ENCODE measurements at places on chromosomes 13 and 19. TPM values are rescaled to one million over a fixed set of nuclear protein-coding genes. Genes with fewer than 3 reads are reported as not detected.

DNA sequence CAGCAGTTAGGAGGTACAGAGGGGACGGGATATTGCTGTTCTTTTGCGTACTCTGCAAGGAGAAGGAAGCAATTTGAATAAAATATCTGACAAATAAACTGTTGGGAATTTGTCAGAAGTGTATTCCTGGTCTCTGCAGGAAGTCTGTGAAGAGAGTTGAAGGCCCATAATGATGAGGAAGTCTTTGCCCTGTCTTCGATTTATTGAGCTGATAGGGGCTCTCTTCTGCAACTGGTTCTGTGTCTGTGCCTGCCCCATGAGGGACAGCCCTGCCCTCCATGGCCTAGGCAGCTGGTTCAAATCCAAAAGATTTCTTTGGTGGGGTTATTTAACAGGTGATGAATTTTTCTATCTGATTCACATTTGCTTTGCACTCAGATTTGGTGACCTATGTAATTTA lies 339.7 kb upstream of the EDNRB start:
- no peak for DNase-seq

DNA sequence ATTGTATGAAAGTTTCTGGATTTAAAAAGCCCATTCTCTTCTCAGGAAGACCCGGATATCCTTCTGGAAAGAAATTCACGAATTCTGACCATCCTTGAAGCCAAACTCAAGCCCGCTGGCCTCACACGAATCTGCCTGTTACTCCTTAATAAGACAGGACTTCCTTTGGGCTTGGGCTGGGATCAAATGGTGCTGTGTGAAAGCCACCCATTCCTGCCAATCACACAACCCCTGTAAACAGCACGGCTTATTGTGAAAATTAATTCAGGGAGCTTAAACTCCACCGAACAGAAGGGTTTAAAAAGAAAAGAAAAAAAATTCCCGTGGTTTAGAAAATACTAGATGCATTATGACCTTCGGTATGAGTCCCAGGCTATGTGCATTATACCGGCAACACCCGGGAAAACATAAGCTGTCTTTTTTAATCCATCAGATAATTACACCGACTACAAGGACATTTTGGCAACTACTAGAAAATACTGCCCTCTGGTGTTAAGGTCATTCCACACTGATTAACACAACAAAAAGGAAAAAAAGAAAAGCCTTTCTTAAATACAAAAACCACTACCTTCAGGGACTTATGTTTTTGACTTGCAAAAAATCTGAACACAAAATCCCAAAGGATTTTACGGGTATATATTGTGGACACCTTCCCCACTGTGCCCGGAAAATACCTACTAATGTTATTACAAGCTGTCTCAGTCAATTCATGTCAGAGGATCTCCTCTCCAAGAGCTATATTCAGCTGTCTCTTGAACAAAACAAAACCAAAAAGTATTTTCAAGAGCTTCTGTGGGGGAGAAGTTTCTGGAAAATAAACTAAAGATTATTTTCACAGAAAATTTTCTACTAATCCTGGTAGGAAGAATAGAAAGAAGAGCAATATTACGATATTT lies 76.0 kb upstream of the LSM14A start:
- no peak for DNase-seq

DNA sequence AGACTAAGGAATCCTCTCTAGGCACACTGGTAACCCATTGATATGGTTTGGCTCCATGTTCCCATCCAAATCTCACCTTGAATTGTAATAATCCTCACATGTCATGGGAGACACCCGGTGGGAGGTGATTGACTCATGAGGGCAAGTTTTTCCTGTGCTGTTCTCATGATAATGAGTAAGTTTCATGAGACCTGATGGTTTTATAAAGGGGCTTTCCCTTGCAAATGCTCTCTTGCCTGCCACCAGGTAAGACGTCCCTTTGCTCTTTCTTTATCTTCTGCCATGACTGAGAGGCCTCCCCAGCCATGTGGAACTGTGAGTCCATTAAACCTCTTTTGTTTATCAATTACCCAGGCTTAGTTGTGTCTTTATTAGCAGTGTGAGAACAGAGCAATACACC lies 81.4 kb upstream of the GPC6 start:
- no peak for DNase-seq

DNA sequence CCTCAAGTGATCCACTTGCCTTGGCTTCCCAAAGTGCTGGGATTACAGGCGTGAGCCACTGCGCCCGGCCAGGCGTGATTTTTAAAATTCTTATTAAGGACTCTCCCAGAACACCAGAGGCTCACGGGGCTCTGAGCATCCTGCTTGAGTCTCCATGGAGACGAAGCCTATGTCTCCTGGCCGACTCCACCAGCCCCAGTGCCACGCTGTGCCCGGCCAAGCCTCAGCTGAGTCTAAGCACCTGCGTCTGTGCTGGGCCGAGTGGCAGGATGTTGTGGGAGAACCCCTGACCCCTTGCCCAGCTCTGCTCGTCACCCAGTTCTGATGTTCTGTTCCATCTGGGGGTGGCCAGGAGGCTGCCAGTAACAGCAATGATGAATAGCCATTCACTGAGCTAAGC lies 3.9 kb upstream of the CELF5 start:
- no peak for DNase-seq

DNA sequence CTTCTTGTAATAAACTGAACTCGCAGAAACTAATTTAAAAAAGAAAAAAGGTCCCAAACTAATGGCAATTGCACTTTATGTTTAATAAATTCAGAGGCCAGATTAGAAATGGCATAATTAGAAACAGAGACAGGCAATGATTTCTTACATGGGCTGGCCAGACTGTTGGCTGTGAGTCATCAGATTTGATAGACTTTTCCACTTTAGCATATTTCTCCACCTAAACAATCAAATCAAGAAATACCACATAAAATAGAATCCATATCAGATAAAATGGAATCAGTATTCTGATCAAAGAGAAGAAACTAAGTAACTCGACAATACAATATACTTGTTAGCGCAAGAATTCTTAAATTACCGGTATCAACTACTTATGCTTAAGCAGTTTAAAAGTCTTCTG lies 29.0 kb downstream of the EXOSC8 start:
- DNase-seq = no peak

DNA sequence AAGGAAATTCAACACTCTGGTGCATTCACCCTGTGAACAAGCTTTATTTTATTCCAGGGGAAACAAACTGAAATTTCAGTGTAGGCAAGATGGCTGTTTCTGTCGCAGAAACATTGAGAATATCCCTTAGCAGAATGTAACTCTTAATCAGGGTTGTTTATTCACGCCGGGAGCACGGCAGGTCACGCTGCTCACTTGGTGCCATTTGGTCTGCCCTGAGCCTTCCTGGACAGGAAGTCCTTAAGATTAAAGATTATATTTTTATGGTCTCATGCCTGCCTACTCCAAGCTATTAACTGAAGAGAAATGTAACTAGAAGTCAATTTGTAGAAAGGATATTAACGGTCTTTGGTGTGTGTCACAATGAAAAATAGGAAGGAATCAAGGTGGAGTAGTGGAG lies 185.3 kb upstream of the ARGLU1 start:
- no peak for DNase-seq

DNA sequence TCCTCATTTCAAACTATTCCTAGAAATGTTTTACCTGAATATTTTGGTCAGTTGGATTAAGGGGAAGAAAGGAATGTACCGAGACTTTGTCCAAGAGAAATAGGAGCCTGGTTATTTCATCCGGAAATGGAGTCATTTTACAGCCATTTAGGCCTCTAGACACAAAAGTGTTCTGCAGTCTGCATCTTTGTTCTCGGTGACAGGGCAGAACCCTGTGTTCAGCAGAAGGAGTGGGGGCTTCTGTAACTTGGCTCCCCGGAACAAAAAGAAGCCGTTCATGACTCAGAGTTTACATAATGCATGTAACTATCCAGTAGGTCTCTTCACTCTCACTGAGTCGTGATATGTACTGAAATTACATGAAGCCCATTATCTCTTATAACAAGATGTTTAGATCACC lies 21.6 kb upstream of the FNDC3A start:
- DNase-seq = no peak

RASGRP4 gene
- not detected for total RNA-seq

SYT5 gene
- not detected for total RNA-seq
